ENCODE measurements at places on chromosomes 1 and 21.

- no peak for DNase-seq
These were observed 142.3 kb downstream of the PLXNA2 start for GRCh38 chr1:208101661-208102431.

- no peak for DNase-seq
These were observed 12.8 kb downstream of the CADM3 start for GRCh38 chr1:159184201-159184600.

DNA sequence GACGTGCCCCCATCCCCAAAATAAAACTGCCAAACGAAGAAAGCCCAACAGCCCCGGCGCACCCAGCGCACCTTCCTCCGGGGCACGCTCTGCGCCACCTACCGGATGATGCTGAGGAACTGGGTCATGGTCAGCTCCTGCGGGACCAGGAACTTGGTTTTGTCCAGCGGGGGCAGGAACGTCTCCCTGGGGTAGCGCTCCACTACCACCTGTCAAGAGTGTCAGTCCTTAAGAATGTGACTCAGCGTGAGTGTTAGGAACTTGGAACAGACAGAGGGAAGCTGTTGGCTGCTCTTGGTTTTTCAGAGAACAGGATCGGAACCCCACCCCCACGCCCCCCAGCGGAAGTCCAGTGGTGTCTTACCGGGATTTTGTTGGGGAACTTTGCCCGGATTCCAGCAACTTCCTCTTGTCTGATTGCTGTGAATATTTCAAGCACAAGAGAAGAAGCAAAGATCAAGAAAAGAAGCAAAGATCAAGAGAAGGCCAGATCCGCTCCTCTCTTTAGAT lies 431 bp downstream of the MAP1LC3C start:
- DNase-seq: peak; percentile 92

GRCh38 chr1:58779801-58780382 lies 4.0 kb downstream of the JUN start:
- DNase-seq: peak; percentile 60

DNA sequence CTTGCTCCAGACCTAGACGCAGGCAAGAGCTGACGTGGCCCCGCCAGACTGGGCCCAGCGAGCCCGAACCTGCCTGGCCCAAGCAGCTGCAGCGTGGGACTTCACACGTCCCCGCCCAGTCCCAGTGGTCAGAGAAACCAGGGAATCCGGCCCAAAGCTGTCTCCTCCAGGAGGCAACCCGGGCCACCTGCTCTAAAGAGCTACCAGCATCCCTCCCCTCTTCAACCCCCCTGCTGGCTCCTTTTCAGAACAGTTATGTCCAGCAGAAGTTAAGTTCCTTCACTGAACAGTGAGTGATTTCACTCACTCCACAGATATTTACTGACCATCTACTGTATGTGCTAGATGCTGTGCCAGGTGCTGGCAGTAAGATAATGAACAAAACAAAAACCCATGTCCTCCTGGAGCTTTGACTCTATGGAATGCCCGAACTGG lies 2.1 kb upstream of the EFNA1 start:
- no peak for DNase-seq

- DNase-seq: no peak
These were observed 1.1 kb downstream of the SERBP1 start for GRCh38 chr1:67429011-67429527.

DNA sequence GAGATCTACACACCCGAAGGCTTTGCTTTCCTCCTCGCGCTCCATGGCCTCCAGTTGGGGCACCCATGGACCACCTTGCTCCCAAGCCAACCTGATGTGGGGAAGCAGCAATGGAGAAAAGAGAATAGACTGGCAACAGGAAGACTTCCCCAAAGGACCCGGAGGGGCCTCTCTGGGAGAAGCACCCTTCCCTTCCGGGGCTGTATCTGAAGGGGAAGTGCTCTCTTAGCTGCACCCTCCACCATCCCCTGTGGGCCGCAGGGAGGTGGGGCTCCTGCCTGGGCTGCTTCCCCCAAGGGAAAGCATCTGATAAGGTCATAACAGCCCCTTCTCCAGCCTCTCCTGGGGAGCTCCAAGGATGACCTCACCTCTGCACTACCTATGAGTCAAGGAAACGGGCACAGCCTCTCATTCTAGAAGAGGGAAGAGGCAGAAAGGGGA lies 100.2 kb downstream of the RIPK4 start:
- DNase-seq: peak; percentile 37

GRCh38 chr1:40770296-40771070 lies 13.1 kb upstream of the KCNQ4 start:
- no peak for DNase-seq

DNA sequence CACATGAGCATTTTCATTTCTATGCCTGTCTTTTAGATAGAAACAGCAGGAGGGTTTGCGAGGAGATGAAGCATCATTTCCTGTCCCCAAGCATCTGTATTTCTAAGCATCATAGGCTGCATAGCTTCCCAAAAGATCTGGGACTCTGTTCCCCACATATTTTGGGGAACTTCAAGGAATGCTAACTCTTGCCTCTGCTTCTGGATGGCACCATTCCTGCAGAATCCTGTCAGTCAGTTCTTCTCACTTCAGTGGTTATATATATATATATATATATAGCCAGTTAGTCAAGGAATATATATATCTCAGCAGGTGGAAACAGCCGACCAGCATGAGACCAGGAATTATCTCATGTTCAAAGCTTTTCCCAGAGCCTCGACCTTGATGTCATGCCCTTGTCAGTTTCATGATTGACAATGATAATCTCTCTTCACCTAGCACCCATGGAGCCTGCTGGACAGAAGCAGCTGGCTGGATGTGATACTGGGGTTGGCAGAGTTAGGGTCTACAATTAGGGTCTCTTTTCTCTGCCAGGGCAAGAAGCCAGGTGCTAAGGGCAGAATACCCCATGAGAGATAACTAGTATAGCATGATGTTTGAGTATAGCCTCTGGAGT lies 2.4 kb downstream of the PFKFB2 start:
- no peak for DNase-seq

GRCh38 chr1:207404849-207405525 lies 49.1 kb upstream of the CR2 start:
- DNase-seq: peak; percentile 73

DNA sequence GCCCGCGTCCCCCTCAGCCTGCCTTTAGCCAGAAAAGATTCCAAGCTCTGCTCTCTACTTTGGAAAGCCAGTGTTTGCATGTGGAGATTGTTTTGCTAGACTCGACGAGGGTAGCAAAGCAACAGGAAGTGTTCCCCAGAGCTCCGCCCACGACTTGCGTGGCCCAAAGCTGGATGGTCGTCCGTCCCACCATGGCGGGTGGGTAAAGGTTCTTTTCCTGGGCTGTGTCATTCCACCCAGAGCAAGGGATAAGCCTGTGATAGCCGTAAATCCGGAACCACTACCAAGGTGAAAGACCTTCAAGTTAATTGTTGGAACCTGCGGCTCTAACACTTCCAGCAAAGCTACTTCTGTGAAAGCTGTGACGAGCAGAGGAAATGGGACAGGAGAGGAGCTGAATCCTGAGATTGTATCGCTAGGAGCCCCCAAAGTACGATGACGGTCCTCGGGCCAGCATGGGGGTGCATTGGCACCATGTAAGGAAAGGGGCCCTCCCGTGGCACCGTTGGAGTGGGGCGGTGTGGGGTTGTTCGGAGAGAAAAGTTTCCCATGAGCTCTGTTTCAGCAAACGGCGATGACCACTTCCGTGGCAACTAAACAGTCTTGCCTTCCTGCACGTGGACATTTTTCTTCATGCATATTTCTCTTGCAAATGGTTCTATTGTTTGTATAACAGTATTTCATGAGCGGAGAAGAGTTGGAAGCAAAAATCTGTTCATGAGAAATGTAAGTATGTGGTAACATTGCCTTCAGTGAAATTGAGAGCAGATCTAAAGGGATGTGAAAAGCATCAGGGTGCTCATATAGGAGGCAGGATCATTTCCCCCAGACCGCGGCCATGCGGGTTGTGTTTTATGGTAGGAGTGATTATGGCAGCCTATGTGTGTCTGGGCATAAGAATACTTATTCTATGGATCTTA lies 8.4 kb downstream of the MX2 start:
- DNase-seq: no peak

All from RCC 7860 (cell line).